HCT116 (cell line): ENCODE measurements at places on chromosomes 16 and 17. TPM values are rescaled to one million over a fixed set of nuclear protein-coding genes. Genes with fewer than 3 reads are reported as not detected.

Gene TMEM100
- not detected for total RNA-seq

Gene ABCA9
- total RNA-seq: not detected

Gene NTN3
- 0.30 TPM for total RNA-seq

Gene TRPV3
- total RNA-seq: 1.4 TPM

Gene KDM6B
- total RNA-seq: 42.1 TPM

Gene CD300LG
- not detected for total RNA-seq

Gene DCUN1D3
- 16.4 TPM for total RNA-seq

Gene NCBP3
- 46.5 TPM for total RNA-seq

DNA sequence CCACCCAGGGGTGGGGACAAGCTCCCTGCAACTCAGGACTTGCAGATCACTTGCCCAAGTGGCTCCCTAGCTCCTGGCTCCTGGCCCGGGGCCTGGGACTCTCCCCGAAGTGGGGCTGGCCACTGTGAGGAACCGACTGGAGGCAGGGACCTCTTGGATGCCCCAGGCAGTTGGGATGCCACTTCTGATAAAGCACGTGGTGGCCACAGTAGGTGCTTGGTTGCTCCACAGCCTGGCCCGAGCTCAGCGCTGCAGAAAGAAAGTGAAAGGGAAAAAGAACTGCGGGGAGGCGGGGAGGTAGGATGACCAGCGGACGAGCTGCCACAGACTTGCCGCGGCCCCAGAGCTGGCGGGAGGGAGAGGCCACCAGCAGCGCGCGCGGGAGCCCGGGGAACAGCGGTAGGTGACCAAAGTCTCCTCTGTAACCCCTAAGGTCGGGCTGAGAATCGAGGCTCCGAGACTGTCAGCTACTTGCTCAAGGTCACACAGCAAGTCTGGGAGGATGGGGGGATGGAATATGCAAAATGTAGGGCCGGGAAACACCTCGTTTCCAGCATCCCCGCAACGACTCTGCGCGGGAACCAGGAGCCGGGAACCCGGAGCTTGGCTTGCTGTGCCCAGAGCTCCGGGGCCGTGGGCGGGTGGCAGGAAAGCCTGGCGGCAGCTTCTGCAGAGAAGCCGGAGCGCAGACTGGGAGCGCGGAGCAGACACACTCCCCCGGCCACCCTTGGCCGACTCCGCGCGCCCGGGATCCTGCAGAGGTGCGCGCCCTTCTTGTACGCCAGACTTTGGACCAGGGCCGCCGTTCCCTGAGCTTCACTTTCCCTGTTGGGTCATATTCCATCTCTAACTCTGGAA is 1.9 kb downstream of the CIITA start:
- no peak for DNase-seq

DNA sequence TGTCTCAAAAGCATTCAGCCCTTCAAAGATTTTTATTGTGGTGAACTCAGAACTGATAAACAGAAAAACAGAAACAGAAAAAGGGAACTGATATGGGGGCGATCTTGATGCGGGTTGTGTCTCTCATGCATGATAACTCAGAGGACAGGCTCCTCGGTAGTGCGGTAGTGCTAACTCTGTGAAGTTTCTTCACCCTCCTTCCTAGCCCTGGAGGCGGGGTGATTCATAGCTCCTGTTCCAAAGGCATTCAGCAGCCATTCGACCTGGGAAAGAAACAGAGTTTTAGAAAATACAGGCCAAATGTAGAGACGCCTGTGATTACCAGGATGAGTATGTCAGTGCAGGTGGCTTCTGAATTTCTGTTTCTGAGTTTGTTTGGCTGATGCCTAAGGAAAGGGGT is 5.5 kb upstream of the MAF start:
- no peak for DNase-seq

DNA sequence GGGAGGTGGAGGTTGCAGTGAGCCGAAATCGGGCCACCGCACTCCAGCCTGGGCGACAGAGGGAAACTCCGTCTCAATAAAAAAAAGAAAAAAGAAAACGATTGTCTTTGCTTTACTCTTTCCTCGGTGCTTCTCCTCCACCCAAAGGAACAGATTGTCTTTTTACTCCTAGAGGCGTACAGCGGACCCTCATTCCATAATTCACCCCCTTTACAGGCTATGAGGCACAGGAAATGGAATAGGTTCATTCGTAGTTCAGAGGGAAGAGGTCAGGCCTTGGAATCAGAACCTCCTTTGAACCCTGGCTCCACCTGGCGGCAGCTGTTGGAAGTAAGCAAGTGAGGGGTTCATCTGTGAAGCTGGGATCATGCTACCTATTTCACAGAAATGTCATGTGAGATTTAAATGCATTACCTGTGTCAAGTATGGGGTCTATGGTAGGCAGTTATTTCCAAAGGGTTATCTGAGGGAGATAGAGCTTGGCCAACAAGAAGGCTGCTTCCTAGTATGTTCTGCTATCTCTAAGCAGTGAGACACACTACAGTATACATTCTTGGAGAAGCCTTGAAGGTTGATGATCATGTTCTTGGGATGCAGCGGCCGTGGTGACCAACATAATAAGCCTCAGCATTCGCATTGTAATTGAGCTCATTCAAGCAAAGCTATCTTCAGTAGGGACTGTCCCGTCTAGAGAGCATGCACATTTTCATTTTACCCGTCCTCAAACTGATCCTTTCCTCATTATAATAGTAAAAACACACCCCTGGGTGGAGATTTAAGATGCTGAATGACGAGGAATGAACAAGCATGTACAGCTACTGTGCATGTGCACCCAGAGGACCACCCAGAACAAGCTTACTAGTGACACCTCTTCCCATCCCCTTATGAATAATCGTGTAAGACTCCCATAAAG is 18.7 kb upstream of the ZNF689 start:
- peak; percentile 70 for DNase-seq

- no peak for DNase-seq
Measured at GRCh38 chr17:63490858-63491400, 14.1 kb downstream of the ACE start.

DNA sequence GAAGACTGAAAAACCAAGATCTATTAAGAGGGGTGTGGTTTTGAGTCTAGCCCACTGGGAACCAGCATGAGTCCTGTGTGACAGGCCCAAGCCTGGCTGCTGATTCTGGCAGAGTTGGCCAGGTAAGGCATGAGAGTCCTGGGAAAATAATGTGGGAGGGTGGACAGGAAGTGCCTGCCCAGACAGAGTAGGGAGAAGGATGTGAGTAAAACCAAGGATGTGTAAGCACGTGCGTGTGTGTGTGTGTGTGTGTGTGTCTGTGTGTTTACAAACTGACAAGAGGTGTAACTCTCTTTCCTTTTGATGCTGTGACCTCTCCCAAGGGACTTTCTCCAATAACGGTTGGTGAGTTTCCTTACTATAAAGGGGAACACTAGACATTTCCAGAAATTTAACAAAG is 15.6 kb upstream of the TEX2 start:
- DNase-seq: peak; percentile 16

DNA sequence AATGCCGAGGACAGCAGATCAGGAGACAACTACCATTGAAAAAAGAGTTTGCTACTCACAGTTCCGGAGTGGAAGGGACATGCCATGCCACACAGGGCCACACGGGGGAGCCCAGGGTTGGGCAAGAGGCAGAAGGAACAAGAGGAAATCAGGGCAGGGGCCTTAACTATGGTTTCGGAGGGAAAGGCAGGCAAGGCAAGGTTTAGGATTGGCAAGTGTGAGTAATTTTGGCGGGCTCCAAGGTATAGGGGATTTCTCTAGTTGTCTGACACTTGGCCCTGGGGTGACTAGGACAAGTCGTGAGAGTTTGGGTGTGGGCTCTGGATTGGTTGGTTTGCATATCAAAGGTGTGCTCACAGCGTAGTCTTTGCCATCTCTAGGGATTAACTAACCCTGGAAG is 27.0 kb upstream of the NTN1 start:
- peak; percentile 40 for DNase-seq

DNA sequence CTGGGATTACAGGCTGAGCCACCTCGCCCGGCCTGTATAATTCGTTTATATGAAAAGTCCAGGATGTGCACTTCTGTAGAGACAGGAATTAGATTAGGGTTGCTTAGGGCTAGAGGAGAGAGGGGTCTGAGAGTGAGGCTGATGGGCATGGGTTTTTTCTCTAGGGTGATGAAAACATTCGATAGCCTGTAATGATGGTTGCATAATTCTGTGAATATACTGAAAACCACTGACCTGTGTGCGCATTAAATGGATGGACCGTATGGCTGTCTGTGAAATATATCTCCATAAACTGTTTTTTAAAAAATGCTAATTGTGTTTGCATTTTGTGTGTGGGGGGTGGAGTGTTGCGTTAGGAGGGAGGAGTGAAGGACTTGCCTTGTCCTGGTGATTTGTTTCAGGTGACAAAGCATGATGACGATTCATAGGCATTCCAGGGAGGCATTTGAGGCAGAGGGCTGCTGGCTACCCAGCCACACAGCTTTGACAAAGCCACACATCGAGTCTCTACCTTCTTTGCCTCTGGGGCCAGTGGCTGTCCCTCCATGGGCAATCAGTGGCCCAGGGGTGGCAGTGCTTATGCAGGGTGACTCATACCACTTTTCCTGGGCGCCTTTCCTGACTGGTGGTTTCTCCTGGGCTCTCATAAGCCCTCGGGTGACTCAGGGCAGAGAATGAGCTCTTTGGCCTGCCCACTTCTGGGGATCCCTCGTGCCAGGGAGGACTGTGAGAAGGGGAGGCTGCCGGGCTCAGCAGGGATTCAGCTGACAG is 148.5 kb upstream of the WSCD1 start:
- DNase-seq: peak; percentile 21

DNA sequence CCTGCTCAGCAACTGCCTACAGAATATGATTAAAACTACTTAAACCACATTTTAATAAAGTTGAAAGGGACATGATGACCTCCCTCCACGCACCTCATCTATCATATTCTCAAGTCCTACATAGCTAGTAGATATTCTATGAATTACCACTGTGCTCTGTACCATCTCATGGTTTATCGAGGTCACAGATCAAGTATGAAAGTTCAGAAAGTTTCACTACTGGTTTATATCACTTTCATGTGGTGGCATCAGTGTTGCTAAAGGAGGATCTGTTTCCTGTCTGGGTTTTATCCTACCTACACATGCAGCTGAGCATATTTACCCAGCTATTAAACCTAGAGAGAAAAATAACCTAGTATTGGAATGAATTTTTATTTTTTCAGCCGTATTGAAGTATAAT is 214.9 kb upstream of the MON1B start:
- no peak for DNase-seq

GRCh38 chr16:25108054-25108453 is 3.5 kb upstream of the LCMT1 start:
- no peak for DNase-seq
